Fibroblast of skin of back (primary cell): ENCODE measurements at places on chromosomes 16 and 17.
A peak's percentile ranks its signal among the peaks of the same experiment; 100 is the strongest.

DNA sequence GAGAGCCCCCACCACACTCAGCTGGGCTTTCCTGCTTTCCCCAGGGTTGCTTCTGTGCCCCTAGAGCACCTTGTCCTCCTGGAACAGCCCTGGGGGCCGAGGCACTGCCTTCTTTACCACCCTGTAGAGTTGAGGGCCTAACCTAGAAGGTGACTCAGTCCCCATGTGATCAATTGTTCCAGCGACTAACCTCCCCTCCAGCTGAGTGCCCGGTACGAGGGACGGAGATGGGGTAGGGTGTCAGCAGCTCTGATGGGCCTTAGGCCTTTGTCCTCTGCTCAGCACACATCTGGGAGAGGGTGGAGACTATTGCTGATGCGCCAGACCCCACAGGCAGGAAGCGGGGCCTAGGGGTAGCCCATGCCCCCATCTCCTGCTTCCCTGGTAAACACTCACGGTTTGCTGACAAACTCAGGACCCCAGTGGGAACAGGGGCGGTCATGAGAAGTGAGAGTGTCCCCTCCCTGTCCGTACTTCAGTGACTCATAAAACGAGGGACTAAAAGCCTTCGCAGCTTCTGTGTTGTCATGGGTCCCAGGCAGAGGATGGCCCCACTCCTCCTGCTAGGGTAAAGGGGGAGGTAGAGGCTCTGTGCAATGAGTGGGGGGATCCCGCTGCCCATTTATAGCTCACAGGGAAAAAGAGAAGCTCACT lies 33.1 kb downstream of the NECAB2 start:
- no peak for DNase-seq

- peak; percentile 66 for DNase-seq
Observed at GRCh38 chr17:83196973-83197880, 117.8 kb downstream of the METRNL start.

- peak; percentile 71 for DNase-seq
Observed at GRCh38 chr16:30628628-30629540, 18.7 kb upstream of the ZNF689 start.

DNA sequence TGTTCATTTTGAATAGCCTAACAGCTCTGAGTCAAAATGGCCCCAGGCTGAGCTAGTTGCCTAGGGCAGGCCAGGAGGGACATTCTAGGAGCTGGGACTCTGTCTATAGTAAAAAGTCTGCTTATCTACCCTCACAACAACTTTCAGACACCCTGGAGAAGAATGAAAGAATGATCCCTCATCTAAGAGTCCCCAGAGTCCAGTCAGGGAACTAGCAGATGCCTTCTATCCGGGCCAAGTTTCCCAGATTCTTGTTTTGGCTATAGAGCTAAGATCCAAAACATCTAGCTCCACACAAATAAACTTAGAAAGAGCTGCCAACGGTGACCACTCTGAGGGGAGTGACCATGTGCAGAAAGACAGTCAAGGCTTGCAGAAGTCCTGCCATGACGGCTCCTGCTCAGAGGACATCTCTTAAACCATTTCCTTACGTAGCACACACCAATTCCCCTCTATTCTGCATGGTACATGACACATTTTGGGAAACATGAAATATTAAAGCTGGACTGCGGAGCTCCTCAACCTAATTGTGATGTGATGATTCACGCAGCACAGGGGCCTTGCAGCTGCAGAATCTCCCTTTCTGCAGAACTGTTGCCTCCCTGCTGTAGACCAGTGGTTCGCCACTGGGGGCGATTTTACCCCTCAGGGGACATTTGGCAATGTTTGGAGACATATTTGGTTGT lies 24.2 kb downstream of the FAM20A start:
- DNase-seq: peak; percentile 6

DNA sequence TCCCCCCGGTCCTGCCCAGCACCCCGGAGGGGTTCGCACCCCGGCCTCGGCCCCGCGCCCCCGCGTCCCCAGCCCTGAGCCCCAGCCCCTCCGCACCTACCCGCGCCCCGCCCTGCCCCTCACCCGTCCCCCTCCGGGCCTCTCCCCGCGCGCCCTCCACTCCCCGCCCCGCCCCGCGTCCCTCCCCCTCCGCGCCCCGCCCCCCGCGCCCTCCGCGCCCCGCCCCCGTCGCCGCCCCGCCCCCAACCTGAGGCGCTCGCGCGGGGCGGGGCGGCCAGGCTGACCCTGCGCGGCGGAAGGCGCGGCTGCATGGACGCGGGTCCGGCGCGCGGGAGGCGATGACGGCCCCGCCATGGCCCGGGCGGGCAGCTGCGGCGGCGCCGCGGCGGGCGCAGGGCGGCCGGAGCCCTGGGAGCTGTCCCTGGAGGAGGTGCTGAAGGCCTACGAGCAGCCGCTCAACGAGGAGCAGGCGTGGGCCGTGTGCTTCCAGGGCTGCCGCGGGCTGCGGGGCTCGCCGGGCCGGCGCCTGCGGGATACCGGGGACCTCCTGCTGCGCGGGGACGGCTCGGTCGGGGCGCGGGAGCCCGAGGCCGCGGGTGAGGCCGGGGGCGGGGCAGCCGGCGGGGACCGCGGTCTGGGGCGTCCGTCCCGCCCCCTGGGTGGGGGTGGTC lies at the start of gene SPIRE2:
Gene SPIRE2 (plus strand): TSS at position 277 of the 671 bp plus-strand sequence. CDS start 76 bp downstream, at position 353.
- DNase-seq: peak; percentile 77

GRCh38 chr16:68230956-68231355 lies 5.0 kb downstream of the ESRP2 start:
- DNase-seq: no peak

DNA sequence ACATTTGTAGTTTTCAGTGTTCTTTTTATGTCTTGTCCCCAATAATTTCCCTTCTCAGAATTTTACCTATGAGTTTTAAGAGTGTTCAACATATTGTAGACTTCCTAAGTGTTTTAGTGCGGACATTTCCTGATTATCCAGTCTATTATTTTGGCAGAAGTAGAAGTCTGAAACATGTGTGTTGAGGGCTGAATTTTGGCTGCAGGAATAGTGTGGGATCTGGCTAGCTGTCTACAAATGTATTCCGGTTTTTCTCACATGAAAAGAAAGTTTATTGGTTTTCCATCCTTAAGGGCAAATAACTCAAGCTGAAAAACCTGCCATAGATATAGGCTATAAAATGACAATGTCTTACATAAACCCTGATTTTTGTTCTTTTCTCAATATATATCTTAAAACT lies 33.0 kb upstream of the CA10 start:
- no peak for DNase-seq

DNA sequence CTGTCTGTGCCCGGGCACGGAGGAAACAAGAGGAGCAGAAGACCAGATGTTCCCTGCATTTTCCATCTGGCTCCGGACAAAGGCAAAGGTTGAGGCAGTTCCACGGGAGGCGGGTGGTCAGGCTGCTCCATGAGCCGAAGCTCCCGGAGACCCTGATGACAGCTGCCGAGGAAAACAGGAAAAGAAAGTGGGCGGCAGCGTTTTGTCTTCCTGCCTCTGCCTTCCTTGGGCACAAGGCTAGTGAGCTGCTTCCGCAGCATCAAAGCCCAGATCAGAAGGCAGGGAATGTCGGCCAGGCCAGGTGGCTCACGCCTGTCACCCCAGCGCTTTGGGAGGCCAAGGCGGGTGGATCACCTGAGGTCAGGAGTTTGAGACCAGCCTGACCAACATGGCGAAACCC lies 16.2 kb downstream of the SLC43A2 start:
- DNase-seq: no peak

GRCh38 chr17:10724546-10725195 lies 5.2 kb downstream of the TMEM220 start:
- no peak for DNase-seq

DNA sequence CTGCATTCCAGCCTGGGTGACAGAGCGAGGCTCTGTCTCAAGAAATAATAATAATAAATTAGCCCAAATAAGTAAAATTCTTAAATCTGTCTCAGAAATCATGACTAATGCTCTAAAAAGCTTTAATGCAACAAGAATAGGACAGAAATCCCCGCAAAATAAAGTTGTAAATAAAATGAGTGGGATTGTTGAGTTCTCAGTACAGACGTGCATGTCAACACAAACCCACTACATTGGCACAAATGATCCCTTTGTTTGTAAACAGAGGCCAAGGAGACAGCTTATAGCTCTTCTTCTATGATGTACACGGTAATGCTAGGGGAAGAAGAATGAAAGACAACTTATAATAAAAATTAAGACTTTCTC lies 6.0 kb downstream of the STAT5B start:
- DNase-seq: peak; percentile 66

- DNase-seq: no peak
Observed at GRCh38 chr16:23966597-23967394, 131.0 kb downstream of the PRKCB start.
